ENCODE measurements at places on chromosomes 5 and 9.

DNA sequence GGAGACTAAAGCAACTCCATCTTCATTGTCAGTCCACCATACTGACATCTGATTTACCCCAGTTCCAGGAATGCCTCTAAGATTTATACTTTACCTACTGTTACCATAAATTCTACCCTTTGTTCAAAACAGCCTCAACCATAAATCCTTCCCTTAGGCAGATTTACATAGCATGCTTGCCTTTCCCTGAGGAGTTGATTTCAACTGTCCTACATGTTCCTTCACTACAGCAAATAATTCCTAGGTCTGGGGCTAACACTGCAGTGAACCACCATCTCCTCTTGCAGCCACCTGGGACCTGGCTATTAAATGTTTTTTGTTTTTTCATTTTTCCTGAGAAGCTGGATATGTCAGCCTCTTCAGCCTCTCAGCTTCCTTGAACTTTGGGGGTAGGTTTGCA lies 166.9 kb upstream of the PDE4D start:
- DNase-seq: no peak

DNA sequence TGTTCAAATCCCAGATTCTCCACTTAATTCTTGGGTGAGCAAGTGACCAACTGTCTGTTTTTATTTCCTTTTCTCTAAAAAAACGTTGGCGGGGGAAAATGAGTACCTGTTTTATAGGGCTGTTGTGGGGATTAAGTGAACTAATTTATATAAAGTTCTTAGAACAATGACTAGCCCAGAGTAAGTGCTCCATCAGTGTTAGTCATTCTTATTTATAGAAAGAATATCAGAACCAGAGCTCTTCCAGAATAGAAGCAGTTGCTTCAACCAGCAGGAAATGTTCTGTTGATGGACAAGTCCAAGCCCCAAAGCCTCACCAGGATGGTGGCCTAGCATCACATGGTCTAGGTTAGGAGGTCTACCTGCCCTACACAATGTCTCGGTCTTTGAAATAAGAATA lies 379.2 kb downstream of the ACTL7B start:
- DNase-seq: no peak

GRCh38 chr5:113040672-113041260 lies 64.2 kb downstream of the DCP2 start:
- no peak for DNase-seq

- DNase-seq: no peak
Measured at GRCh38 chr5:133847301-133847700, 121.1 kb downstream of the C5orf15 start.

DNA sequence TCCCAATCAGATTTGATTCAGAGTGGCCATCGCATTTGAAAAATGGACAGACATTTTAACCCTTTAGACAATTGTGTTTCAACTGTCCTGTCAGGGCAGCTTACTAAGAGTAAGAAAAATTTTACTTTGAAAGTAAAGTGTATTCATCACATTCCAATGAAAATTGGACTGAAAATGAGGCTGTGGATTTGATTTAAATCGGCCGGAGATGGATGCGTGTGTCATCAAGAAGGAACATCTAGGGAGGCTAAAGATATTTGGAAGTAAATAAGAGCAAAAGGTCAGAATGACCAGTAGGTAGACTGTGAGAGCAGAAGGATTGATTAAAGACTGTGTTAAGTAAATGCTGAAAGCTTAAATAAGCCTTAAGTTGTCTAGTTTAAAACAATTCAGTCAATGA lies 1.5 kb downstream of the ZCCHC7 start:
- no peak for DNase-seq

DNA sequence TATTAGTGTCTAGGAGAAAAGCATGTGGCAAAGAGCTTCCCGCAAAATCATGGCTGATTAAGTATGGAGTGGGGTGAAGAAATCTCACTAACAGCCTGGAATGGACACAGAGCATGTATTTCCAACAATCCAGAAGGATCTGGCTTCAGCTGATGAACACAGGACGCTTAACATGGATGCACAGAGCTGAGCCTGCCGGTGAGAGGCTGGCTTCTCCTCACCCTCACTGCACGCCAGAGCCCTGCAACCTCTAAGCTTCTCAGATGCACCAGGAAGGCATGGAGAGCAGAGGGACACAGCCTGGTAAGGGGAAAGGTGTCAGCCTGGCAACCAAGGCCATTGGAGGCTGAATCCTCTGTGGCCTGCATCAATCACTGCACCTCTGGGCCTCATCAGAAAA lies 298.5 kb downstream of the TRIM32 start:
- no peak for DNase-seq

DNA sequence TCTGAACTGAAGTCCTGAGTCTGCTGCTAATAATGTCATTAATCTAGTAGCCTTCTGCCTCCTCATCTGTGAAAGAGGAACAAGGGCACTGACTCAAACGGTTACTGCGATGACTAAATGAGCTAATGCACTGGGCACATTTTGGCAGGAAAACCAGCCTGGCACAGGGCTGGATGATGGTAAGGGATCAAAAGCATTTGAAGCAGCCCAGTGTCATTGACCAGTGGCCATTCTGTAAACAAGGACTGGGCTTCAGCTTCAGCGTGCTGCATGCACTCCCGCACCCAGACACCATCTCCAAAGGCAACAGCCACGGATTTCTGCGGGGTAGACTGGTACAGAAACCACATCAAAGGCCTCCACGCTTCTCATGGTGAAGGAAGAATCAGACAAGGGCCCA lies 8.0 kb downstream of the GCNT4 start:
- no peak for DNase-seq

DNA sequence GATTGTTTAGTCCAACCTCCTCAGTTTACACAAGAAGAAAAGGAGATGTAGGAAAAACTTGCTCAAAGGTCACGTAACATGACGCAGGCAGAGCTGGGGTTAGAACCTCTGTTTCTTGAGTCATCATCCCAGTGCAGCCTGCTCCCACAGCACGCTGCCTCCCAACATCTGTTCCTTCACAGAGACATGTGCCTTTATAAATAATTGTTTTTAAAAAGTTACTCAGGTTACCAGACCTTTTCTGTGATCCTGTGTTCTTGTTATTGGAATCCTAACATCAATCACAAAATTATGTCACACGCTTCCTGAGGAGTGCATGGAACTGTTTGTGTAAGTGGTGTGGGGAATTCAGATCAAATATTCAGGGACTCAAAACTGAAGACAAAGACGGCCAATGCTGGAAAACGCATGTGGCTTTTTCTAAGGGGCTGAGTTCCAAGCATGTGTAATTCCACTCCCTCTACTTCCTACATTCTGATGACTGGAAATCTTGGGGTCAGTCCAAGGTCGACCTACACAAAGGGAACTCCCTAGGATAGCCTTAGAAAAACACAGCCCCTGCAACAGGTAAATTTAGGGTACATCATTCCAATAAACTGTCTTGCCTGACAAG lies 184.3 kb downstream of the TSSK1B start:
- peak; percentile 74 for DNase-seq

- DNase-seq: peak; percentile 46
Measured at GRCh38 chr5:177982072-177982727, 13.8 kb downstream of the PROP1 start.

DNA sequence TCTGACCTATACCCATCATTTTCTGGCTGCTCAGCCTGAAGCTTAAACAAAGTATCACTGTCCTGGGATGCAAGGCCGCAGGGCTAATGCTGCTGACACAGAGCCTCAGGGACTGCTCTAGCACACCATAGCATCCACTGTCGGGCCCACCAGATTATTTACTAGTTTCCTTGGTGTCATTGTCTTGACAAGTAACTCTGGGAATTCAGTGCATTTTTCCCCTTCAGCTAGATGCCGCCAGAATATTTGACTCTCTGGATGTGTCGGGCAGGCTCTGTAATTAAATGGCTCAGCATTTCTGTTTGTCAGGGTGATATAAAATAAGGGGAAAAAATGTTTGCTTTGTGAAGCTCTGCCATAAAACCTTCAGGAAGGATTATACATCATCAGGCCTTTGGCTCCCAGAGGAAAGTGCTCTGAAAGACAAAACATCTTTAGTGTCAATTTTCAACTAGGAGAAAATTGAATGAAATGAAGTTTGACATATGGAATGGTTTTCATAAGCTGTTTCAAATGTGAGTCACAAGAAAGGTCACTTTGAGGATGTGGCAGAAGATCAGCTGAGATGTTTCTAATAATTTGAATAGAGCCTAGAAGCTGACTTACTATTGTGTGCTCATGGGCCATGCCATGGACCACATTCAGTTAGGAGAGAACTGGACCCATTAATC lies 350.1 kb downstream of the TMEM232 start:
- DNase-seq: no peak

- DNase-seq: no peak
Measured at GRCh38 chr5:26339576-26339975, 698.8 kb downstream of the CDH9 start.

- peak; percentile 30 for DNase-seq
Measured at GRCh38 chr5:160792281-160792680, 59.7 kb downstream of the ATP10B start.

DNA sequence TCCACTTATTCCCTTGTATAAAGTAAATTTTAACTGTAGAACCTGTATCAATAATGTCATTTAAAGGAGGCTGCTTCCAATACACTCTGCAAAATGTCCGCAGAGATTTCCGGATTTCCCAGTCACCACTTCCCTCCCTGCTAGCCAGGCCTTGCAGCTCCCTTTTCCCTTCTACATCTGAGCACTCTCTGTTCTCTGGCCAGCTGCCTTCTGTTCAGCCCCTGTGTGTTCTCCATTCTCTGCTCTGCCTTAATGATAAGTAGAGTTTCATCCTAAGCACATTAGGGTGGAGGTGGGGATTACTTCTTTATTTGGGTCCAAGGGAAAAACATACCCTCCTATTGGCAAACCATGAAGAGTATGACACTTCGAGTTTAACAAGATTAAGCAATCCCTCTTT lies 719.6 kb upstream of the WWC1 start:
- no peak for DNase-seq

DNA sequence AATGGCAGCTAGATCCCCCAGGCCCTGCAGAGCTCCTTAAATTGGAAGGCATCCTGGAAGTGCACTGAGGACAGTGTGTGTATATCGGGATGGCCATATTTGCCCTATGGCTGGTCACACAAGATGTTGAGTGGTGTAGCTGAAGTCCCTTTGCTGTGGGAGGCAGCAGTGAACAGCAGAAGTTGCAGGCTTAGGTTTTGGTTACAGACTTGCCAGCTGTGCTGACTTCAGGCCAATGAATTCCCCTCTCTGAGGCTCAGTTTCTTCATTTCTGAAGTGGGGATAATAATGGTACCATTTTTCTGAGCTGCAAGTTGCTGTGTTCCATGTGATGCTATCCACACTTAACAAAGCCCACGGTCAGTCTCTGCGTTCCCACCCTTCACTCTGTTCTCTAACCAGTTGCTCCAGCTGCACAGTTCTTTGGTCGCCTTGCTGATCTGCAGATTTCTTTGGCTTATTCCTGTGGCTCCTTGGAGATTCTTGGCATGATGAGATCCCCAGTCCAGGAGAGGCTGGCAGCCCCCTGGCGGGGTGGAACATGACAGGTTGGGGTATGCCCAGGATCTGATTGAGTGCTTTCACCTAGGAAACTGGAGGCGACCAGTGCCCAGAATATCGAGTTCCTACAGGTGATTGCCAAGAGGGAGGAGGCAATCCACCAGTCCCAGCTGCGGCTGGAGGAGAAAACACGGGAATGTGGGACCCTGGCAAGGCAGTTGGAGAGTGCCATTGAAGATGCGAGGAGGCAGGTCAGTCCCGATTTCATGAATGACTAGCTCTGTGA lies 6.5 kb upstream of the GLE1 start:
- DNase-seq: no peak

GRCh38 chr9:38687992-38688391 lies 31.9 kb downstream of the FAM240B start:
- DNase-seq: no peak

DNA sequence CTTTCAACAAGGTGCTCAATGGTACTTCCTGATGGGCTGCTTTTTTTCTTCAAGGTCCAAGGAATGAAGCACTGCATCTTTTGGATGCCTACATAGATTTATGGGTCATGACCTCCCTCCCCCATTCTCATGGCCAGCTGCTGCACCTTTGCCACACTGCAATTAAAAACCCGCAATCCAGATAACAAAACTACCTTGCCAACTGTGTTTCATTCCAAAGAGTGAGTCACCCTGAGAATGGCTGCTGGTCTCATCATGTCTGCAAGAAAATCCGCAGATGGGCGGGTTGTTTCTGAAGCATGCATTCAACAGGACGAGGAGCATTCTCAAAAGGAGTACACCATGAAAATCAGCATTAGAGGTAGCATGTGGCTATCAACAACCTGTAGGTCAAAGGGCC lies 139.8 kb downstream of the ELAVL2 start:
- DNase-seq: no peak

All from Daoy (cell line).